ENCODE measurements at places on chromosomes 4 and X. TPM values are rescaled to one million over a fixed set of nuclear protein-coding genes. Genes with fewer than 3 reads are reported as not detected.

DNA sequence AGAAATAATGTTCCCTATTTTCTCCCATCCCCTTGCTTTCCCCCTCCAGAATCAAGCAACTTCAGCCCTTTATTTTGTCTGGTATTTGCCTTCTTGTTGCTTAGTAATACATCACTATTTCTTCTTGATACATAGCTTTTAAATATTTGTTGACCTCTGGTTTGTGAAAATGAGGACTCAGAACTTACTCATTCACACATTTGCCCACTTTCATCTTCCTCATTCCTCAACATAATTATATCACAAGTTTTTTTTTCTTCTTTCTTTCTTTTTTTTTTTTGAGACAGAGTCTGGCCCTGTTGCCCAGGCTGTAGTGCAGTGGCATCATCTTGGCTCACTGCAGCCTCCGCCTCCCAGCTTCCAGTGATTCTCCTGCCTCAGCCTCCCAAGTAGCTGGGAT is 28.9 kb upstream of the NDUFC1 start:
- DNase-seq = no peak

DNA sequence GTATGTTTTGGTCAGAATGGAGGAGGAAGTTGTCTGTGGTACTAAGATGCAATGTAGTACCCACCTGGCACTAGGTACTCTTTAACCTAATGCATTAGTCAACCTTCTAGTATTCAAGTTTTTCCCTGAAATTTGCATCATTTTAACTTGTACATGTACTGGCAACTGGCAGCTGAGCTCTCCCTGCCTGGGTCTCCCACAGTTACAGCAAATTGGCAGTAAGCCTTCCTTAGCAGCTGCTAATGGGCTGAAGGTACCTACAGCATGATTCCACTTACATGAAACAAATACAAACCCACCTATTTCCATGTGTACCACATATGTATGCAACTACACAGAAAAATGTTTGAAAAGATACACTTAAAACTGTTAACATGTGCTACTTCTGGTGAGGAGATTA is 8.1 kb upstream of the KLHL2 start:
- no peak for DNase-seq

DNA sequence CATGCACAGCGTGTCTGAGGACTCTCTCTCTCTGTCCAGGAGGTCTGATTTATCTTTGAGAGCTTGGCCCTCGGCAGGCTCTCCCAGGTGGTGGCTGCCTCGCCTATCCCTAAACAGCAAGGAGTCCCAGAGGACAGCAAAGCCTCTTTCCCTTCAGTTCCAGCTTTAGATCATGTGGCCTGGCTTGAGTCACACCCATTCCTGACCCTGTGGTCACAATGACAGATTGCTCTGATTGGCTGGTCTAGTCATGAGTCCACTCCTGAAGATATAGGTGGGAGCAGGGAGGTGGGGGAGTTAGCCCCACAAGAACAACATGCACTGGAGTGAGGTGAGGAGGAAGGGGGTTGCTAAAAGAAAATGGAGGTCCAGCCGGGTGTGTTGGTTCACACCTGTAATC is 12.1 kb upstream of the PORCN start:
- no peak for DNase-seq

- DNase-seq = no peak
Observed at GRCh38 chr4:150302553-150302952, 224.3 kb downstream of the DCLK2 start.

Gene IL1RAPL1
- total RNA-seq = 1.3 TPM

DNA sequence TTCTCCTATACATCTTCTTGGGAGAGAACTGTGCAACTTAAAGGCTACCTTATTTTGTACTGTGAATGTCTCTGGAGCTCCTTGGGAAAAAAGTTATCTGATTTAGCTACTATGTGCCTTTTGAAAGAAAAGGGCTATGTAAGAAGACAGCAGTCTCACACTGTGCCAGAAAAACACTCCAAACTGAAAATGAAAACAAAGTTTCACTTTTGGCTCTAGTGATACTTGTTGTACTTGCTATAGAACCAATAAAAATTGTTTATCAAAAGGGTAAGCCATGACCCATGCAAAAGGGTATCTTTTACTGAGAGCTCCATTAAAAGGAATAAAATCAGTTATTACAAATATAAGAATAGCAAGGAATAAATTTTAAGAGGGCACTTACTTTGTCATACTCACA is 2270.0 kb downstream of the ARAP2 start:
- no peak for DNase-seq

Data from ovary (tissue), 10 donors.